ENCODE measurements at places on chromosomes 5 and 9.

GRCh38 chr5:116303340-116303739 is 218.5 kb downstream of the COMMD10 start:
- DNase-seq, result no peak

DNA sequence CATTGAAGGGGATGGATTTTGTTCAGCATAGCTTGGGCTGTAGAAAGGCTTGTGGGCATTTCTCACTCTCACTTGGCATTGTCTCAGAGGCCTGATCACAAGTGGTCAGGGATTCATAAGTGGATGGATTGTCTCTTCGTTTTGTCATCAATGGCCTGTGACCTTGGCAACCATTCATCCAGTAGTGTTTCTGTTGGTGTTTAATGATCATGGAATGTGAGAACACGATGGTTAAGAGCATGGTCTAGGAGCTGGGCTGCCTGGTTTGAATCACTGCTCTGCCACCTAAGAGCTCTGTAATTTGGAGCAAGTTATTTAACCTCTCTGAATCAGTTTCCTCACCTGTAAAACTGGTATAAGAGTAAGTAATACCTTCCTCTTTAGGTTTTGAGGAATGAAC is 430.1 kb upstream of the MEF2C start:
- DNase-seq, result no peak

DNA sequence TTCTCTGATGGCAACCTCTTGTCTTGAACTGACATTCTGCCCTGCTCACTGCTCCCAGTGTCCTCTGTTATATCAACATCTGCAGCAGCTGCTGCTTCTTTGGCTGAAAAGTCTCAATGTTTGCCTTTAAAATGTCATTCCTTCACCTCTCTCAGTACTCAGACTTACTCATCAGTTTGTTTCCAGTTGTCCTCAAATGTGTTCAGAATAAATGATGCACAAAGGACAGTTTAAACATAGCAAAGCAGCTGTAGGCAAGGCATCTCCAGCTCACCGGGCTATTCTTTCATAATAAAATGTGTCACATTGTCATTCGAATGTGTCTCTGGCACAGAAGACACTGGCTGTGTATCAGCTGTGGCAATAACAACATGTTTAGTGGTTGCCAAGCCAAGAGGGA is 590.9 kb upstream of the ZNF608 start:
- no peak for DNase-seq

DNA sequence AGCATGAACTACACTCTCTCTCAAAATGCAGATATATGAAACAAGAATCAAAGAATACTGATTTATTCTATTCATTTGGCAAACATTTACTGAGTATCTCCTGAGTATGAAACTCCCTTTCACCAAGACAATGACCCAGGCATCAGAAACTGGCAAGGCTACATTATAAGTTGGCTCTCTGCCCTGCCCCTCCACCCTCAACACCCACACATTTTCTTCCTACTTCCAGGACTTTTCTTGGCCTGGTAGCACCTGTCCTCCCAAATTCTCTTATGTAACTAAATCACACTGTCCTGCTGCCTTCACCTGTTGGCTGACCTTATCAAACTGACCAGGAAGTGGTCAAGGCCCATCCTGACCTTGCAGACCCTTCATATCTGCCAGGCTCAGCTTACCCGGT is 3.5 kb downstream of the RASEF start:
- DNase-seq, result no peak

GRCh38 chr5:96946381-96946780 is 10.5 kb downstream of the LNPEP start:
- DNase-seq, result no peak

GRCh38 chr9:13900449-13900848 is 413.5 kb downstream of the NFIB start:
- DNase-seq, result no peak

GRCh38 chr9:21027295-21027694 is 4.1 kb downstream of the HACD4 start:
- no peak for DNase-seq

- no peak for DNase-seq
Measured at GRCh38 chr9:136856541-136857141, 4.5 kb downstream of the MAMDC4 start.

- DNase-seq, result no peak
Measured at GRCh38 chr9:77907585-77907984, 124.0 kb downstream of the GNAQ start.

DNA sequence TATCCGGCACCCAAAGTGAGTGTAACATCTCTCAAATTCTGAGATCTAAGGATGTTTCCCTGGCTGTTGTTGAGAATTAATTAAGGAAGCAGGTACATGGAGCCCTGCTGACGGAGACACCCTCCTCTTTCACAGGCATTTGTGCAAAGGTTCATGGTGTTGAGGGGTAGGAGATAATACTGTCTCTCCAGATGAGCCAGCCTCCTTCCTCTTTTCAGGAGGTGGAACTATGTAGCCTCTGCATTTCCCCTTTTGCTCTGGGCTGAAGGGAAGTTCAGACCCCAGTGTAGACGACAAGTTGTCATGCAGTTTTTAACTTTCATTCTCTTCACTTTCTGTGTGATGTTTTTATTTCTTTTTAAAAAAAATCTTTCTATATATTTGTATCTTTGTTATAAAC is 107.5 kb downstream of the GALNT10 start:
- no peak for DNase-seq

DNA sequence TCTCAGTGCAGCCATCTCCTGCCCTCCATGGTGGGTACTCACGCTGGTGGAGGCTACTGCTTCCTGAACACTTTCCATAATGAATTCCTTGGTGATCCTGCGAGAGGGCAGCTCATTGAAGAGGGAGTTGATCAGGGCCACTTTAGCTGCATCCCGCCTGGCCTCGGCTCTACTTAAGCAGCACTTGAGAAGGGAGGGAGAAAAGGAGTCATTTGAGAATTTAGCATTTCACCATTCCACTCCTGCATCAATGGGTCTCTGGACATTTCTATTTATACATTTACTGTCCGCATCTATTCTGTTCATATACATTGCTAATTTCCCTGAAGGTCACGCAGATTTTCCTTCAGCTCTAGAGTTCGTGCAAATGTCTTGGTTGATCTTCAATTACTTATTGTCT is 35.1 kb downstream of the LIX1 start:
- DNase-seq, result no peak

GRCh38 chr9:100216178-100216787 is 117.2 kb downstream of the INVS start:
- DNase-seq, result peak; percentile 27

DNA sequence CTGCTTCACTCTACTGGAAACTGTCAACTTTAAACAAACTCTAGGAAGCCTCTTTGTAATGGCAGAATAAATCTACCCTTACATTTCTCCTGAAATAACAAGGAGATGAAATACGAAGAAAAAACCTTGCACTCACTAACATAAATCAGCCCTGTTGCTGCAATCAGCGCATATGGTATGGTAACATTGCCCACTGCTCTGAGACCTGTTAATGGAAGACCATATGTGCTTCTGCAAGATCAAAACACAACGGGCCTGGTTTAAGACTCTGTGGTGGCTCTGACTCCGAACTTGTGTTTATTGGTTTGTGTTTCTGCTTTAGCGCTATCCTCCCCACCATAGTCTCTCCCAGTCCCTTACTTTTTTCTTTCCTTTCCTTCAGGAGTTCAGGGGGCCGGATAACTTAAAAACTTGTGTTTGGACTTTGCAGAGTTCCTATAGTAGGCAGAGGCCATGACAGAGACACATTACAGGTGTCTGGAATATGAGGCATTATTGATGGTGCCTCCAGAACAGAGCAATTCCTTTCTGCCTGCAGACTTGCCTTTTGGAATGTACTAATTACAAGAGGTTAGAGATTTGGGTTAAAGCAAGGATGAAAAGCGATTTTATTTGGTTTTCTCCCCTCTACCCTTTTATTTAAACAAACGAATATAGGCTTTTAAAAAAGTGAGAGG is 110.8 kb downstream of the PSAT1 start:
- DNase-seq, result no peak

DNA sequence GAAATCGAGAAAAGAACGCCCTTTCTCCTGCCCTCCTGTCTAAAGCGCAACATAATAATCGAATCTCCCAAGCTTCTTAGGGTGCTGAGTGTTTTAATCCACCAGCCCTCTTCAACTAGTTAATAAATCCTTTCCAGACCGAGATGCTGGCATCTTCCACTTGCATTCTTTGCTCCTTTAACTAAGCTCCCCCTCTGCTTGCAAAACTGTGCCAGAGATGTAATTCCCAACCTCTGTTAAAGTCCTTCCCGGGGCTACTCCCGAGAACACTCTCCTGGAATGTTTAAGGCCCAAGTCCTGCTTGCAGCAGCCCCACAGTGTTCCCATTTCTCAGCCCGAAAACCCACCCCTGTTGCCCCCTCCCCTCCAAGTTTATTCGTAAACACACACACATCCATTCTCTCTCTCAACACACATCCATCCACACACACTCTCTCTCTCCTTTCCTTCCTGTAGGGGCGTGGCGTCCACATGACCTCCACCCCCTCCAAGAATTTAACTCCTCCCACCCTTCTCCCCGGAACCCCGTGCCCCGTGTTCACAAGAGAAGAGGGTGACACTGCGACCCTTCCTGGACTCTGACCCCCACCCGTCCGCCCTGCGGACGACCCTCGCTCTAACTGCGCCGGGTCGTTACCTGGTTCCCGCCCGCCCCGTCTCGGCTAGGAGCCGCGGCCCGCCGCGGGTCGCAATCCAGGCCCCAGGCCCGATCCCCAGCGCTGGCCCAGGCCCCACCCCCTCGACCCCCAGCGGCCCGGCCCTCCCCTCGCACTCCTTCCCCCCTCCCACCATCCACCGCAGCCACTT is 7.0 kb upstream of the MGAT1 start:
- peak; percentile 98 for DNase-seq

DNA sequence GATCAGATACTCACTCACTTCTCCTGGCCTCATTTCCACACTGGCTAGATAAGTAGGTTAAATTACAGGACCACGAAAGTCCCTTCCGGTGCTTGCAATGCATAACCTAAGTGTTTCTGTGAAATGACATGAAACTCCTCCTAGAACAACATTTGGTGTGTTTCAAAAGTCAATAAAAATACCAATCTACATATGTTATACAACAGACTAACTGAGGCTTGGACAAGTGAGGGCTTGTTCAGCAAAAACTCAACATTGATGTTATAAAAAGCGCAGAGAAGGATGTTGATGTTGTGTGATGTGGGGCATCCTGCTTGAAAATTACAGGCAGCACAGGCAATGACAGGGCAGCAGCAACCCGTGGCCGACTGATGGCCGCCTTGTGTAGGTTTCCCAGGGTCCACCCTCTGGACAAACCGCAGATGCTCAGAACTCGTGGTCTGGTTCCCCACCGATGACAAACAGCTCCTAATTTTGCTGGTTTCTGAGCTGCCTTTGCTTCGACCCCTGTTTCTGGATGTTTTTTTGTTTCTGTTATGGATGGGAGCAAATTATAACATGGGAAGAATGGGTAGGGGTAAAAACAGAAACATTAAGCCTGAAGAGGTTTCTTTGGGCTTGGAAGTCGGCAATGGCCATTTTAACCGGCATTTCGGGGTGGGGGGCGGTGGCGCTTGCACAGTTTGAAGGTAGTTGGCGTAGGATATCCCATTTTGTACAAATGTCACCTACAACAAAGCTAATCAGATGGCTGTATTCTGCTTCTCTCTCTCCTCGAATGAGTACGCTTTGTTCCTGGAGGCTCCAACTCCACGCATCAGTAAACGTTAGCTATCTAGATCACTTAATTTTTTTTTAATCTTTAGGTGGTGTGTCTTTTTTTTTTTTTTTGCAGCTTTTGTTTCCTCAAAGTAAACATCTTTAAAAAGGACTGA is 116.1 kb downstream of the PDZD2 start:
- no peak for DNase-seq

- no peak for DNase-seq
Measured at GRCh38 chr5:146359836-146360235, 21.2 kb downstream of the POU4F3 start.

DNA sequence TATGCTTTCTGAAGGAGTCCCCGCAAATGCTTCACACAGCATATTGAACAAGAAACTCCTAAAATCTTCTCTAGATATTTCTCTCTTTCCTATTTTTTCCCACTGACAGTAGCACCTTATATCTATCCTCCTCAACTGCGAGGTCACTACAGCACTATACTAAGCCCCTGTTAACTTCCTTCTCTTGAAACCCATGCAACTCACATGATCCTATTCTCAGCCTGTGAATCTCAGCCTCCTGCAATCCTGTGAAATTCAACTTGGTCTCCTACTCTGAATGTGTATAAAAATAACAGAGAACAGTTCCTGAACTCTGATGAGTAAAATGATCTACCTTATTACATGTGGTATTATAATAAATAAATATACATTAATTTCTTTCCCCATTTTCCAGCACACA is 6.1 kb upstream of the PLGRKT start:
- no peak for DNase-seq

DNA sequence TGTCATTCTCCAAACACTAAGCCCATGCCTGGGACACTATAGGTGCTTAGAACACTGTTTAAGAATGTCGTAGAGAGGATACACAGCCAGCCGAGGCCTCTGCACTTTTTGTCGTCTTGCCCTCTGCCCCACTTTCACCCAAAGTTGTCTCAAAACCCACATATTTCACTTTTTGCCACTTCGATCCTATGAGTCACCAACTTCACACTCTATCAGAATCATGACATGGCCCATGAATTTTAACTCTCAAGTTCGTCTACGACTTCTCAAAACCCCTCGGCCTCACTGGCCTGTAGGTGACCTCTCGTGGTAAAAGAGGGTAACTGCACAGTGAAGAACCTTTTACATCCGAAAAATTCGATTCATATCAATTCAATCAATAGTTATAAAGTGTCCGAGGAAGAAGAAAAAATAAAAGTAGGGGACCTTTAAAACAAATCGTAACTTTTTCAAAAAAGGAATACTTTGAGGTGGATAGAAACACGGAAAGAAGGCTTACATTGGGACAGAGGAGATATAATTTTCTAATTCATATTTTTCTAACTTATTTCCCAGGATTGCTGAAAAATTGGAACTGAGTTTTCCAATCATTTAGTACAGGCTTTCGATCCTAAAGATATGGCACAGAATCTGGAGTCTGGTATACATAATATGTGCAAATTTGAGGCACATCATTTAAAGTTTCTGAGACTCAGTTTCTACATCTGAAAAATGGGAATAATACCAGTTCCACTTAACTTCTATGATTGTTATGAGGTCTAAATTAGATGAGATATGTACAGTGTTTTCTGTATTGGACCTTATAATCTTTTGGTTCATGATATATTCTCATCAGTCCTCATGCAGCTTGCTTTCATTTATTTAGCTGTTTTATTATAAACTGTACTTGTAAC is 122.6 kb downstream of the APBA1 start:
- DNase-seq, result peak; percentile 44

GRCh38 chr5:16510098-16510497 is 44.5 kb upstream of the ZNF622 start:
- DNase-seq, result no peak

DNA sequence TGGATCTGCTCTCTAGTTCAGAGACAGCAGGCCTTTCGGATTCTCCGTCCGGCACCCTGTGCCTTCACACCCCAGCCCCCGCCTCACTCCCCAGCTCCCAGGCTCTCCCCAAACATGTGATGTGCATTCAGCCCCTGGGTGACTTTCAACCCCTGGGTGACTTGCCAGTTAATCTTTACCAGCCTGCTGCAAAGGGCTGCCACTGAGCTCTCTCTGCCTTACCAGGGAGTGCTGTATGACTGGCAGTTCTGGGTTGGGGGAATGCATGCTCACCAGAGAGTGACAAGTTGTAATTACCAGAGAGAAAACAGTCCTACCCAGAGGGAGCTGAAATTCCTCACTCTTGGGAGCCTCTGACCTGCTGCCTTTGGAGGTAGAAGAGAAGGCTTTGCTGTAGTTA is 4.9 kb upstream of the ADRA1B start:
- DNase-seq, result no peak

- no peak for DNase-seq
Measured at GRCh38 chr9:99752417-99753109, 69.1 kb upstream of the NR4A3 start.
